IMR-90 (cell line): ENCODE measurements at places on chromosomes 1 and 21.

DNA sequence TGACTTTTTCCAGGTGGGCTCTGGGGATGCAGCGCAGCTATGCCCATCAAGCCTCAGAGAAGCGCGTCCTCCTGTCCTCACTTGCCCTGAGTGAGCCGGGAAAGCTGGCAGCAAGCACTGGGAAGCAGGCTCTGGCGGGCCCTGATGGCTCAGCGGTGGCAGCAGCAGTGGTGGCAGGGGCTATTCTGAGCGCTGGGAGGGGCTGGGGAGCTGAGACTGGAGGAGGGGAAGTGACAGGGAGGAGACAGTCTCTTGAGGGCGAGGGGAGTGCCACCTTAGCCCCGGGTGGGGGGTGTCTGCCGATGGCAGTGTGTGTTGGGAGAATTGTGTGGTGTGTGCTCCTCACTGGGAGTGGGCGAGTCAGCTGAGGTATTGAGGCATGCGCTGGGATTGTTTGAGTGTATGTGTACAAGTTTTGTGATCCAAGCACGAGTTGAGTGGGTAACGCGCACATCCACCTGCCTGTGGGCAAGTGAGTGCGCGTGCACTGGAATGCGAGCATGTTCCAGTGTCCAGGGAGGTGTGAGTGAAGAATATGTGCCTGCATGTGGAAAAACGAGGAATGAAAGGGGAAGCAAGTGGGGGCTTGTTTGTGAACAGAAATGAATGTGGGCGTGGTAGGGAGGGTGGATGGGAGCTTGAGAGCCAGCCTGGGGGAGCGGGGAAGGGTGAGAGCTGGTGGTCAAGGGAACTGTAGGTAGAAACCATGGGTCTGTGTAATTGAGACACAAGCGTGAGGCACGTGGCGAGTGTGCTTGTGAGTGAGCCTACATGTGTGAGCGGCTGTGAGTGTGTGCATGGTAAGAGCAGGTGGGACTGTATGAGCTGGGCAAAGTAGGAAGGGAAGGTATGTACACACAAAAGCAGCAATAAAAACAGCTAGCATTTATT is 2.9 kb upstream of the FOXO6 start:
- DNase-seq = no peak

DNA sequence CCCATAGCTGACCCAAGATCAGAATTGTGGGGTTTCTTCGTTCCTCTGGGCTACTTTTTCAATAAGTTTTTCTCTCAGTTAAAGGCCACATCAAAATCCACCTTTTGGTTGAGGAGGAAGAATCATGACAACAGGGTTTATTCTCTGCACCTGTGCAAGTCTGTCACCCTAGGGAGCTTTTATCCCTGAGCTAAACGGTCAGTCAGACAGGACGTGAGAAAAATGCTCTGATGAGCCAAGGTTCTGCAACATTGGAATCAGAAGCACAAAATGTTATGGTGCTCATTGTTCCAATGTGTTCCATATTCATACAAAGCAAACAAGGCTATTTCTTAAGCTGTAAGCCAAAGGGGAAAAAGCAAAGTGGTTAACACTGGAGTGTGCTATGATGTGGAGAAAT is 7.4 kb upstream of the ERICH3 start:
- no peak for DNase-seq

DNA sequence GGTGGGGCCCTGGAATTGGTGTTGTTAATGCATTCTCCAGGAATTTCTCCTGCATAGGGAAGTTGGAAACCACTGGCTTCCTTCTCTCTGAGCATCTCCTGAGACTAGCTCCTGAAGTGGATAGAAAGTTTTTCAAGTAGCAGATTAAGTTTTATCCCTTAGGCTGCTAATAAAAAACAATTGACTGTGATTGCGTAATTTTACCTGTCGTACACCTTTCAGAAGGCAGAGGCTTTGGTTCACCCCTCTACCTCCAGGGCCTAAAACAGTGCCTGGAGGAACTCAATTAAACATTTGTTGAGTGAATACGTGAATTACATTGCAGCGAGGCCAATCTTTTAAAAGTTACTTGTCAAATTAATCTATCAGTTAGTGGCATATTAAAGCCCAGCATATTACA is 3.4 kb downstream of the ITSN1 start:
- DNase-seq = no peak

DNA sequence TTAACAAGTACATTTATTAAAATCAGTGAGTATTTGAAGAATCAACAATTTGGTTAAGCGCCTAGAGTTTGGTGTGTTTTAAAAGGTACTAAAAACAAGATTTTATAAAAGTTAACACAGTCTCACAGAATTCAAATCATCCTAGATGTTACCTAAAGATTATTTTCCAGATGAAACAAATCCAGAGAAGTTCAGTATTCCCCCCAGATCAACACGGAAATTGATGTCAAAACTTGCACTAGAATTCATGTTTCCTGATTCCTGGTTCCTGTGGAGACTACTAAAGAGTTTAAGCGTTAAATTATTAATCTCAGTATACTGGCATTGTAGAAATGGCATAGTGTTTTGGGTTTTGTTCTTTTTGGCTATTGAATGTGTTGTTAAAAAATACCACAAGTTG is 1.4 kb downstream of the PTBP2 start:
- no peak for DNase-seq
